ENCODE measurements at places on chromosomes 3 and 15. TPM values are rescaled to one million over a fixed set of nuclear protein-coding genes. Genes with fewer than 3 reads are reported as not detected.

- peak; percentile 70 for DNase-seq
Measured at GRCh38 chr3:195260280-195260905, 10.6 kb downstream of the XXYLT1 start.

DNA sequence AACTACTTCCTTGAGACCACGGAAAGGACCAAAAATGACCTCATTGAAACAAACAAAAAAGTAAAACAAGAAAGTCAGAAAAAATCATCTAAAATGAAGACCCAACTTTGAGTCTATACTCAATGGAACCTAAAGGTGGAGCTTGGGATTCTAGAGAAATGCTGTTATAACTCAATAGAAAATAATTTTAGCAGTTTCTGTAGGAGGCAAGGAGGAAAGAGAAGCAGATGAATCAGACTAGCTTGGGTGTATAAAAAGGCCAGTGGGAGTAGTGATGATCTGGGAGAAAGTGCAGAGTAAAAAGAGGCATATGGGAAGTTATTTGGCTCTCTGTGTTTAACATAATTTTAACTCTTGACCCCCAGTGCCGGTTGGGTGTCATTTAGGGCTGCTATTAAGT, 94.4 kb downstream of the TMCO5A start:
- DNase-seq = no peak

The KBTBD13 gene
- not detected for total RNA-seq

- DNase-seq = no peak
Measured at GRCh38 chr3:28745916-28746617, 397.4 kb upstream of the AZI2 start.

DNA sequence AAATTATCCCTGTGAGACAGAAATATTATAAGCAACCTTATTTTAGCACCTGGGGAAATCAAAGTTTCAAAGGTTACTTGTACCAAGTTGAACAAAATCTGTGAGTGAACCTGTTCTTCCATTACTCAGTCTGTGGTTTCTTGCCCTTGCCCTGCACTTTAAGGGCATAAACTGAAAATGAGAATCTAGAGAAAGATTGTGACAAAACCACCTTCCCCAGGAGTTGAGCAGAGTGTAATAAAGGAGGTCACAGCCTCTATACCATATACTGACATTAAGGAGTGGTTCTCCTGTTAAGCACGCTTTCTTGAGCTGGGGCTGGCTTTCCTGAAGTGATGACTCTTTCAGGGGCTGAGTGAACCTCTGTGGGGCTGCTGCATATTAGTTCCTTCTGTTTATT, 143.4 kb downstream of the PDCD6IP start:
- DNase-seq = no peak

DNA sequence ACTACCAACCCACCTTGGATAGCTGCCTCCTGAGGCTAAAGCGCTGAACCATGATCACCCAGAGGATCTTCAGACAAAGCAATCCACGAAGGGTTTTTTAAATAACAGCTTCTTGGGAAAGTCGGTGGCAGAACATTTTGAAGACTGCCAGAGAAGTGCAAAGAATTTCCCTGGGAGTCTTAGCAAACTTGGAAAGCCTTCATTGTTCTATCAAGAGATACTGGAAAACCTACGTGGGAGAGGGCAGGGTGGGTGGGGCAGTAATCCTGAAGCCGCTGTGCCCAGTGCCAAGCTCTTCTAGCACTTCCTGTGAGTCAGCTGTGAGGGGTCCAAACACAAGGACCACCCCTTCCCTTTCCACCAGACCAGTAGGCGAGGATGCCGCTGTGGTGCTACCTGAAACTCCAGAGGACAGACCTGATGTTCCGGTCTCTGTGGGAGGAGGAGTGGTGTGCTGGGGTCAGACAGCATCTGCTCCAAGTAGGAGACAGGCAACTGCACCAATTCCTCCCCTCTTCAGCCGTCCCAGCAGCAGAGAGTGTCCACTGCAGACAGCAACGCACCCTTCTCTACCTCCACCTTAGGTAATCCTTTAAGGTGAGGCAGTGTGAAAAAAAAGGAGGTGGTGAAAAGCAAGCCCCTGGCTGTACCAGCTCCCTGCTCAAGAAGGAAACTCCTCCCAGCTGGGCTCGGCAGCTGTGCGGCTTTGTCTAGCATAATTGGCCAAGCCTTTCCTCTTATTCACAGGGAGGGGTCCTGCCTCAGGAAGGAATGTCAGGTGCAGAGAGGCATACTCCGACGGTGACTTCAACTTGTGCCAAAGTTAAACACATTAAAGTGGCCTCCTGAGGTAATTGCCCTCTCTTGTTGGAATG, 99.0 kb downstream of the TMCC1 start:
- peak; percentile 67 for DNase-seq

GRCh38 chr3:73394240-73394639, 230.5 kb downstream of the PDZRN3 start:
- DNase-seq = no peak

DNA sequence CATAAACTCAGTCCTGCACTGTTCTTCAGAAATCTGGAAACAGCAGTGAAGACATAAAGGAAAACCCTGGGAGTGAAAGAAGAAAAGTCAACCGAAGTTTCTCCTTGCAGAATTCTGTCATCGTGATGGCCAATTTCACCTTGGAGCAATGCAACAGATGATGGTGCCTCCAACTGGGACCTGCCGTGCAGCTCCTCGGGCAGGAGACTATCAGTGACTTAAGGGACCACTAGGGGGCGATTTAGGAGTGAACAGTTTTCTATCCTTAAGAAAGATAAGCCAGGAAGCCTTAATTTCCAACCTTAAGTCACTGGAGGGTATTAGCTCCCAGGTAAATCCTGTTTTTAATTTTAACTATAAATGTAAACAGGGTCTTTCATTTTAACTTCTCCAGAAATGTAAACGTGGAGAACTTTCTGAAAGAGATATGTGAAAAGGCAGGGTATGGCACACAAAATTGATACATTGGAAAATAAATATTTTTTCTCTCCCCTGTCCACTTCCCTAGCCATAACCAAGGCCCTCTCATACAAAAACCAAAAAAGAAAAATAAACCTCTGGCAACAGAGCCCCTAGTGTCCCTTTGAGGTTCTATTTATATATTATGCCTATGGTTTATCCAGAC, 116.3 kb downstream of the PDZRN3 start:
- peak; percentile 41 for DNase-seq

GRCh38 chr3:176780766-176781165, 416.5 kb downstream of the TBL1XR1 start:
- no peak for DNase-seq

DNA sequence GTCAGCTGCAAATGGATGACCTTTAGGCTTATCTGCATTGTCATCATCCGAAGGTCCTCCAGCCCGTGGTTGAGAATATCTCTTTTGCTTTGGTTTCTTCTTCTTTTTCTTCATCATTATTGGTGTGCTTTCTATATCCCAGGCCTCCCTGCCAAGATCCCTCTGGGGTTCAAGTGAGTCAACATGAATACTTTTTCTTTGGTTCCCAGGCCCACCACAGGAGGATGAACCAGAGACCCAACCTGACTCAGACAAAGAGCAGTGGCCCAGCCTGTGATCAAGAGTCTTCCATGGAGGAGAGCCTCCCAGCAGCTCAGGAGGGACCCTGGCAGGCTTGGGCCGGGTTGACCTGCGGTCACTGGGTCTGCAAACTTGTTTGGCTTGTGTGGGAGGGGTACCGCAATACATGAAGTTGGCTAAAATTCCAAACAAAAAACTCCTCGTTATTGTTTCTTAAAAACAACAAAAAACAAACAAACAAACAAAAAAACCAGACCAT, 104.2 kb downstream of the MAP4 start:
- no peak for DNase-seq

The TM4SF4 gene
- not detected for total RNA-seq

The PATL2 gene
- 4.5 TPM for total RNA-seq

- no peak for DNase-seq
Measured at GRCh38 chr3:103906304-103906703, 1460.4 kb upstream of the ALCAM start.

GRCh38 chr3:149894205-149894604, 76.5 kb downstream of the PFN2 start:
- DNase-seq = no peak

The FBXO40 gene
- total RNA-seq = not detected

GRCh38 chr15:43776718-43777266, at the start of gene ELL3:
Gene ELL3, minus strand, starts transcription at chr15:43776966. Its CDS starts 65 bp downstream, at chr15:43776901.
- DNase-seq = peak; percentile 86

The SI gene
- 53.2 TPM for total RNA-seq

DNA sequence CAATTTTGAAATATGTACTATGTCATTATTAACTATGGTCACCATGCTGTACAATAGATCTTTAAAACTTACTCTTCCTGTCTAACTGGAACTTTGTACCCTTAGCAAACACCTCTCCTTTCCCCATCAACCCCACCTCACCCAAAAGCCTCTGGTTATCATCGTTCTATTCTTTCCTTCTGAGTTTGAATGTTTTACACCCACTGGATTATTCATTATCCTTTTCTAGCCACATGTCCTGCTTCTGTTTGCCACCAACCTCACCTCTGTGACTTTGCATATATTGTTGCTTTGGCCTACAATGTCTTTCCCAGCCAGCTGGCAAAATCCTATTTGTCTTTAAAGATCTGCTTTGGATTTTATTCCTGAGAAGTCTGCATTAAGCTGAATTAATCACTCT, 102.6 kb upstream of the TSPAN3 start:
- DNase-seq = no peak

DNA sequence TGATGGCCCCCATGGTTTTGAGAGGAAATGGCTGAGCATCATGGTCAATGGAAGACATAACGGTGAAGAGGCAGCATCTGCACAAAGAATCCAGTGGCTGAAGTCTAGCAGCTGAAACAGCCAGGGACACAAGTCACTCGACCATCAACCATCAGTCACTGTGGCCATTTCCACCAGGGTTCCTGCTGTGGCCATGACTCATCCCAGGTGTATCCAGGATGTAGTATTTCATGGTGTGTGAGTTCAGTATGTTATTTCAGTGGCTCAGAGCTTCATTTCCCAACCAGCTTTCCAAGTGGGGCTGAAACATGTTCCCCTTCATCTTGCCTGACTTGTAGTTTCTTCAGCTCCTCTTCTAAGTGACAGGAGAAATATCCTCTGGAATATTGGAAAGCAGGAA, 47.8 kb upstream of the WNT5A start:
- DNase-seq = no peak

The DET1 gene
- total RNA-seq = 5.9 TPM

Measured in left colon (tissue), 2 donors.